ENCODE measurements at places on chromosomes 1 and 21.
A peak's percentile ranks its signal among the peaks of the same experiment; 100 is the strongest.

DNA sequence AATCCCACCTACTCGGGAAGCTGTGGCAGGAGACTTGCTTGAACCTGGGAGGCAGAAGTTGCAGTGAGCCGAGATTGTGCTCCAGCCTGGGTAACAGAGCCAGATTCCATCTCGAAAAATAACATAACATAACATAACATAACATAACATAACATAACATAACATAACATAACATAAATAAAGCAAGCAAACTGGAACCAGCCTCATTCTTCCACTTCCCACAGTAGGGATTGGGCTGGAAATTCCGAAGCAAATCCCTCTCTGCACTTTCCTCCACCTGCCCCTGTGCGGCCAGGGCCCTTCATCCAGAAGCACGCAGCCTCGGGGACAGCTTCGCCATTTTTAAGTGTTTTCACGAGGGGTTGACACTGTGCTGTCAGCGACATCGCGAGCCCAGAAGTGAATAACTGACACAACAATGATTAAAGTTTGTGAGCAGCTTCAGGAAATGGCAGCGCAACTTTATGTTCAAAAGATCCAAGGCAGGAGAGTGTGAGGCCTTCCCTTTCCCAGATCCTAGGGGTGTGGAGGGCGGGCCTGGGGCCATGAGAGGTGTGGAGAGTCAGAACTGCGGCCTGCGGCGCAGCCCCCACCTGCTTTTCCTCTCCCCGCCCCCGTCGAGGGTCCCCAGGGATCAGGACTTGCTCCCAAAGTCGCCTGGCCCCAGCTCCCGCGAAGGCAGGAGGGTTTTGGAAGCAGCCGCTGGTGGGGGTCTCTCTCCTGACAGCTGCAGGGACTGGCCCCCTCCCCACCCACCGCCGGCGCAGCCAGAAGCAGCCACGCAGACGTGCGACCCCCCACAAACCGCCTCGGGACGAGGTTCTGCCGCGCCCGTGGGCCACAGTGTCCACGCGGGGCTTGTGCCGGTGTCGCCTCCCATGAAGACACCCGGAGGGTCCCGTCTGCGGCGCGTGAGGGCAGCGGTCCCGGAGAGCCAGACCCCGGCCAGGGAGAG, 651 bp upstream of the GABRD start:
- DNase-seq = no peak

DNA sequence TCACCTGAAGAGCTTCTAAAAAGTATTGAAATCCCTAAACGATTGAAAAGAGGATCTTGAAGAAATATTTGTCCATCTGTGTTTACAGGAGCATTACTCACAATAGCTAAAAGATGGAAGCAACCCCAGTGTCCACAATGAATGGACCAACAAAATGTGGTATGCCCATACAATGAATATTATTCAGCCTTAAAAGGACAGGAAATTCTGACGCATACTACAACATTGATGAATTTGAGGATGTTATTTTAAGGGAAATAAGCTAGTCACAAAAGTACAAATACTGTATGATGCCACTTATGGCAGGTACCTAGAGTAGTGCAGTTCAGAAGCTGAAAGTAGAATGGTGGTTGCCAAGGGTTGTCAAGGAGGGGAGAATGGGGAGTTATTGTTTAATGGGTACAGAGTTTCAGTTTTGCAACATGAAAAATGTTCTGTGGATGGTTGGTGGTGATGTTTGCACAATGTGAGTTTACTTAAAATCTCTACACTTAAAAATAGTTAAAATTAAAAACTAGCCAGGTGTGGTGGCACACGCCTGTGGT, 37.1 kb upstream of the GADD45A start:
- DNase-seq = no peak

- DNase-seq = no peak
These were observed 723 bp upstream of the GNAI3 start for GRCh38 chr1:109547463-109548320.

GRCh38 chr21:31660259-31660565, 719 bp downstream of the SOD1 start:
- no peak for DNase-seq

GRCh38 chr1:61287014-61287413, 204.7 kb downstream of the NFIA start:
- no peak for DNase-seq

- no peak for DNase-seq
These were observed 16.7 kb downstream of the STYXL2 start for GRCh38 chr1:167110586-167110985.

- DNase-seq = peak; percentile 32
These were observed 248.6 kb downstream of the DNM3 start for GRCh38 chr1:172089768-172090510.

GRCh38 chr21:15001113-15001512, 63.7 kb downstream of the NRIP1 start:
- no peak for DNase-seq

- no peak for DNase-seq
These were observed 147.3 kb downstream of the CLIC6 start for GRCh38 chr21:34815831-34816705.

DNA sequence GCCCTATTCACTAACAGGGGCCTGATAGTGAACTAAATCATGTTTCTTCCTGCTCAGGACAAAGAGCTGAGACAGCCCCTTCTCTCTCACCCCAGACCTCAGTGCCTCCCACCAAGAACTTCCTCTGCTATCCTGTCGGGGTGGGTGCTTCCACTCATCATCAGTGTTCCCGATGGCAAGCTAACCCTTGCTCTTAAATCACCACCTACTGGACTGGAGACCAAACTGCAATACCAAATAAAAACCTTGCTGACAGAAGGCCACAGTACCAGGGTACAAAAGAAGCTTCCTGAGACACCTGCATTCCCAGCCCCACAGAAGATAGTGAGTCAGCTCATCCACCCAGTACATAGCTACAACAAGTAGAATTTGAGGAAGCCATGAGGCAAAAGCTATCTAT, 799.5 kb downstream of the LTN1 start:
- no peak for DNase-seq

GRCh38 chr1:160365325-160365724, 1.5 kb upstream of the NHLH1 start:
- no peak for DNase-seq
